Lung (tissue), 17 donors: ENCODE measurements at places on chromosomes 7 and 10. TPM values are rescaled to one million over a fixed set of nuclear protein-coding genes. Genes with fewer than 3 reads are reported as not detected.

GRCh38 chr10:97533888-97534287 is 35.2 kb downstream of the UBTD1 start:
- H3K4me3 ChIP-seq, result no peak overlapping the region
- peaks cover 6% of the 10 kb centered on the region for H3K4me1 ChIP-seq
- no peaks in the 10 kb centered on the region for H3K27me3 ChIP-seq
- no peak for DNase-seq

Gene GDF10
- polyA plus RNA-seq, result 3.0 TPM

DNA sequence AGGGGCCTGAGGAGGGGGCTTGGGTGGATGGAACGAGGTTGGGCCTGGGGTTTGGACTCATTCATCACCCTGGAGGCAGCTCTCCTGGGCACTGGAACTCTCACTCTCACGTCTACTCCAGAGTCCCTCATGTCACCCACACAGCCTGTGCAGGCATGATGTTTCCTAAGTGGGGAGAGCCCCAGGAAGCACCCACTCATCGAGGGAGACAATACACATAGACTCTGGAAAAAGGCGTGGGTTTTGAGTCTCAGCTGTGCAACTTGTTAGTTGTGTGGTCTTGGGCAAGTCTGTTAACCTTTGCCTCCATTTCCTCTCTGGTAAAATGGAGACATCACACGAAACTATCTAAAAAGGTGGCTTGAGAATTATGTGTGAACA is 25.9 kb upstream of the RBM20 start:
- no peak overlapping the region for H3K27ac ChIP-seq
- DNase-seq, result no peak
- H3K36me3 ChIP-seq, result no peaks in the 10 kb centered on the region
- H3K27me3 ChIP-seq, result peaks cover 2% of the 10 kb centered on the region
- H3K4me3 ChIP-seq, result no peak overlapping the region

GRCh38 chr7:28296571-28297483 is 115.5 kb upstream of the CREB5 start:
- no peaks in the 10 kb centered on the region for H3K27me3 ChIP-seq
- peaks cover 4% of the 10 kb centered on the region for H3K4me1 ChIP-seq

GRCh38 chr10:51564896-51565510 is 134.4 kb downstream of the CSTF2T start:
- no peak overlapping the region for H3K4me3 ChIP-seq
- no peak for DNase-seq
- no peaks in the 10 kb centered on the region for H3K36me3 ChIP-seq
- H3K27ac ChIP-seq, result no peak overlapping the region
- no peaks in the 10 kb centered on the region for H3K27me3 ChIP-seq

- H3K4me1 ChIP-seq, result peaks cover 24% of the 10 kb centered on the region
- no peaks in the 10 kb centered on the region for H3K36me3 ChIP-seq
- H3K27ac ChIP-seq, result no peak overlapping the region
- H3K27me3 ChIP-seq, result no peaks in the 10 kb centered on the region
- H3K4me3 ChIP-seq, result no peak overlapping the region
- peak; percentile 62 for DNase-seq
Measured at GRCh38 chr7:36048141-36048901, 104.7 kb upstream of the EEPD1 start.

DNA sequence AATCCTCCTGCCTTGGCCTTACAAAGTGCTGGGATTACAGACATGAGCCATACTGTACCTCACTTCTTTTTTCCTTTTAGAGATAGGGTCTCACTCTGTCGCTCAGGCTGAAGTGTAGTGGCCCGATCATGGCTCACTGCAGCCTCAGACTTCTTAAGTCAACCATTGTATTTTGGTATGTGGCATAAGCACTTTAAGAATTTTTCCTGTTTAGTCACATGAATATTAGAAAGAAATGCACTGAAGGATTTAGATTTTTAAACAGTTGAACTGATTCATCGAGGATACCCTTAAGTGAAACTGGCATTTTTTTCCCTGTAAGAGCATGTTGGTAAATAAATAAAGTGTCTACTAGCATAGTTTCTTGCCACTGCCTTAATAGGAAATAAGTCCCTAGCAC is 319.3 kb upstream of the CACNA2D1 start:
- no peaks in the 10 kb centered on the region for H3K36me3 ChIP-seq
- no peak for DNase-seq
- no peak overlapping the region for H3K4me3 ChIP-seq
- H3K27ac ChIP-seq, result no peak overlapping the region
- H3K4me1 ChIP-seq, result peaks cover 4% of the 10 kb centered on the region

DNA sequence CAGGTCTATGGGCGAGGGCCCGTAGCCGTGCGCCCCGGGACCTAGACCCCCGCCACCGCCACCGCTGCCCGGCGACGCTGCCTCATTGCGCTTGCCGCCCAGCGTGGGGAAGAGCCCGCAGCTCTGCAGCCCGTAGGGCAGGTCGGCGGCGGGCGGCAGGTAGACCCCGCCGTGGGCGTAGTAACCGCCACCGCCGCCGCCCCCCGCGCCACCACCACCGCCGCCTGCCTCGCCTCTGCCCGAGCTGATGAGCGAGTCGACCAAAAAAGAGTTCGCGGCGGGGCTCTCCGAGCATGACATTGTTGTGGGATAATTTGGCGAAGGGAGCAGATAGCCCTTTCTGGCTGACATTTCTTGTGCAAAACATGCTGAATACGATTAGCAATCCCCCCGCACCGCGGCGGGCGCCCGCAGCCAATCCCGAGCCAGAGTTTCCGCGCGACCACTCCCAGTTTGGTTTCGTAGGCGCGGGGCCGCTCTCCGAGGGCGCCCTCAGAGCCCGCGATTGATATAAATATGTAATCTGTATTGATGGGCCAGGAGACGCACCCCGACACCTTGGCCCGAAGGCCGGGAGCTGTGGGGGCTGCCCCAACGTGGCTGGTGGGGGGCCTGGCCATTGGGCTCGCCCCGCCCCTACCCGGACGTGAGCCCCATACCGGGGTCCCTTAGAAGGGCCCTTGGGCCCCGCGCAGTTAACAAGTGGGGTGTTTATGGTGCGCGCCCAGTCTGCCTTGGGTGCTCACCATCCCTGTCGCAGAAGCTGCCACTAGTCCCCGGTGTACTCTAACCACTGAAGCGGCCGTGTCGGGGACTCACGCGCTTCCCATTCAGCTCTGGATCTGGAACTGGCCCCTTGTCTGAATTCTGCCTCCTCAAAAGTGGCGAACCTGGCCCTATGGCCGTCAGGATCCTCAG is at the start of gene HOXA10:
TSS of gene HOXA10 (minus strand) at position 365 of the 918 bp plus-strand sequence. CDS start at position 351, 14 bp downstream.
- peaks cover 29% of the 10 kb centered on the region for H3K27me3 ChIP-seq
- peak within 1 kb of the TSS; percentile 38 for H3K4me3 ChIP-seq
- peaks cover 24% of the 10 kb centered on the region for H3K4me1 ChIP-seq
- DNase-seq, result no peak
- H3K27ac ChIP-seq, result no peak within 1 kb of the TSS
- H3K36me3 ChIP-seq, result no peaks in the 10 kb centered on the region

- peaks cover 38% of the 10 kb centered on the region for H3K4me1 ChIP-seq
- no peak for DNase-seq
- H3K27me3 ChIP-seq, result no peaks in the 10 kb centered on the region
- H3K4me3 ChIP-seq, result no peak overlapping the region
- H3K36me3 ChIP-seq, result peaks cover 6% of the 10 kb centered on the region
- no peak overlapping the region for H3K27ac ChIP-seq
Measured at GRCh38 chr7:36283711-36284130, 105.9 kb upstream of the ANLN start.

Gene IL6
- polyA plus RNA-seq, result 155 TPM

GRCh38 chr10:13831711-13832141 is 245.0 kb downstream of the PRPF18 start:
- peaks cover 23% of the 10 kb centered on the region for H3K4me1 ChIP-seq
- H3K4me3 ChIP-seq, result no peak overlapping the region
- H3K36me3 ChIP-seq, result no peaks in the 10 kb centered on the region
- H3K27me3 ChIP-seq, result no peaks in the 10 kb centered on the region
- peak; percentile 80 for DNase-seq

Gene AGR2
- polyA plus RNA-seq, result 420 TPM

DNA sequence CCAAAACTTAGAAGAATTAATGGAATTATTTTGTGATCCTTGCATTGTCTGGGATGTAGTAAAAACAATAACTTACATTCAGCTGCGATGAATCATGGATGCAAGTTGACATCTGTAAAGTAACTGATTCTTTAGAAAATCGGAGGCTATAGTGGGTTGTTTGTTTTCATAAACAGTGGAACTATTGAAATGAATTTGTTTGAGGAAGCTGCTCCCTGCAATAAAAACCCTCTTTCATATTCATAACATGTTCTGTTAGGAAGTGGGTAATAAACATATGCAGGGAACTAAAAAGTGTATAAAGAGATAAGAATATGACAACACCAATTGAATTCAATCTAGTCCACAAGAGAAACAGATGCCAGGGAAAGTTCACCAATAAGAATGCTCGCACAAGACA is 53.6 kb downstream of the AGMO start:
- DNase-seq, result no peak
- no peaks in the 10 kb centered on the region for H3K27me3 ChIP-seq
- H3K4me1 ChIP-seq, result no peaks in the 10 kb centered on the region
- no peak overlapping the region for H3K4me3 ChIP-seq
- no peaks in the 10 kb centered on the region for H3K36me3 ChIP-seq
- no peak overlapping the region for H3K27ac ChIP-seq

GRCh38 chr10:106830471-106830870 is 334.0 kb downstream of the SORCS1 start:
- no peak overlapping the region for H3K4me3 ChIP-seq
- no peak overlapping the region for H3K27ac ChIP-seq
- H3K27me3 ChIP-seq, result no peaks in the 10 kb centered on the region
- H3K4me1 ChIP-seq, result no peaks in the 10 kb centered on the region
- no peaks in the 10 kb centered on the region for H3K36me3 ChIP-seq

Gene ASAH2
- polyA plus RNA-seq, result 0.08 TPM

DNA sequence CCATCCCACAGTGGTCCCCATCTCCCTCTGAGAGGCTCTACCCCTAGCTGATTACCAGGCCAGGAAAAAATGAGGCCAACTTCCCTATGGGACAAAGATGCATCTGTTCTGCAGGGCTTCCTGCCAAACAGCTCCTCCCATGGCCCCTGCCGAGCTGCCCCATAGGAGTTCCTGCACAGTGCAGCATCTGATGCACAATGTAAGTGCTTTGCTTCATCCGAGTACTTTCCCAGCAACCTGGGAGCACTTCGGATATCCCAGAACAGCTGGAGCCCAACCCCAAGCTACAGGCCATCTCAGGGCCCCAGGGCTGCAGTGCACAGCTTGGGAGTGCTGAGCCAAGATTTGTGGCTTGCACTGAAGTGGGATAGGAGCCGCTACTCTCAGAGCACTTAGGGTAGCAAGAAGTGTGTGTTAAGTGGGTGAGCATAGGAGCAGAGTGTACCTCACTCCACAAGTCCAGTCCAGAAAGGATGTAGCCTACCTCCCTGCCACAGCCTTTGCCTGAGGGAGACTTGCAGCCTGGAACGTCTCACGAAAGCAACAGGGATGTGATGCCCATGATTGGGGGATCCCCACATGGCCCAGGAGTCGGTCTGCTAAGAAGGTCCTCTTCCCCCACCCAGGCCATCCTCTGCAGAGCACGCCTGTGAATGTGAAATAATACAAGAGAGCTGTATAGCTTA is 209.6 kb upstream of the VWC2 start:
- no peaks in the 10 kb centered on the region for H3K27me3 ChIP-seq
- H3K27ac ChIP-seq, result no peak overlapping the region
- no peak for DNase-seq

GRCh38 chr7:111763221-111763801 is 201.0 kb upstream of the IMMP2L start:
- H3K27me3 ChIP-seq, result no peaks in the 10 kb centered on the region
- H3K36me3 ChIP-seq, result peaks cover 15% of the 10 kb centered on the region
- H3K4me3 ChIP-seq, result no peak overlapping the region

DNA sequence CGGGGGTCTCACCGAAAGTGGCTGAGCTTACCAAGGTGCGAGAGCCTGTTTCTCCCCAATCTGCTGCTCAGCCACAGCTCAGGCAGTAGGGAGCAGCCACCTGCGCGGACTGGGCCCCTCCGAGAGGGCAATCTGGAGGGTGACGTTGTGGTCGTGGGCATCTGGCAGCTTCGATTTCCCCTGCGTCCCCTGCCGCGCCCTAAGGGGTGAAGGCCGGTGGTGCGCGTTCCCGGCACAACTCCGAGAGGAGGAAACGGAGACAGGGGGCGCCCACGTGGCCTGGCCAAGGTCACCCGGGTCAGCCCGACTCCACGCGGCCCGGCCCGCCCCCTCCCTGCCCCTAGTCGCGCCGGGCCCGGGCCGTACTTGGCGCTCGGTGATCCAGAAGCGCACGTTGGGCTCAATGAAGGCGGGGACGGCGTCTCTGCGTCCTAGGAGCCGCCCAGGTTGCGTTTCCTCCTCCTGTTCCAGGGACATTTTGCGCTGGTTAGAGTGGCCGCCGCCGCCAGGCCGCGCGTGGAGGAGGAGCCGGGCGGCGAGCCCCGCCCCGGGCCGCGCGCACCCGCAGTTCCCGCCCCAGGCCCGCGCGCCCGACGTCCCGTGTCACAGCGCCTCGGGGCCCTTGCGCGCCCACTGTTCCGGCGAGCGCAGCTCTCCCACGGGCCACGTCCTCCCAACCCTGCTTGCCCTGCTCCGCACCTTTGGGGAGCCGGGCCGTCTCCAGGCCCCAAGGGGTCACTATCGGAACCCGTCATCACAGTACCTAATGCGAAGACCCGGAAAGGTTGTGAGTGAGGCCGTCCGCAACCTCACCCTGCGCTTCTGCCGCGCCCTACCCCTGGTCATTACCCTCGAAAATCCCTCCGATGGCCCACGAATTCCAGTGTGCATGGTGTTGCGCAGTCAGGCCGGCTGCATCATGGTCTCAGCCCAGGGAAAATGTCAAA is at the start of gene SFXN4:
TSS of gene SFXN4 (minus strand) at position 544 of the 947 bp plus-strand sequence. CDS start at position 477, 67 bp downstream.
- H3K27ac ChIP-seq, result peak within 1 kb of the TSS; percentile 82
- H3K36me3 ChIP-seq, result peaks cover 16% of the 10 kb centered on the region
- H3K4me1 ChIP-seq, result no peaks in the 10 kb centered on the region
- peak within 1 kb of the TSS; percentile 84 for H3K4me3 ChIP-seq
- DNase-seq, result peak; percentile 76

GRCh38 chr10:22850541-22850940 is 77.3 kb upstream of the ARMC3 start:
- H3K27ac ChIP-seq, result no peak overlapping the region
- H3K27me3 ChIP-seq, result no peaks in the 10 kb centered on the region
- H3K36me3 ChIP-seq, result no peaks in the 10 kb centered on the region
- no peak for DNase-seq
- H3K4me1 ChIP-seq, result no peaks in the 10 kb centered on the region

Gene MYOZ1
- polyA plus RNA-seq, result 0.70 TPM

DNA sequence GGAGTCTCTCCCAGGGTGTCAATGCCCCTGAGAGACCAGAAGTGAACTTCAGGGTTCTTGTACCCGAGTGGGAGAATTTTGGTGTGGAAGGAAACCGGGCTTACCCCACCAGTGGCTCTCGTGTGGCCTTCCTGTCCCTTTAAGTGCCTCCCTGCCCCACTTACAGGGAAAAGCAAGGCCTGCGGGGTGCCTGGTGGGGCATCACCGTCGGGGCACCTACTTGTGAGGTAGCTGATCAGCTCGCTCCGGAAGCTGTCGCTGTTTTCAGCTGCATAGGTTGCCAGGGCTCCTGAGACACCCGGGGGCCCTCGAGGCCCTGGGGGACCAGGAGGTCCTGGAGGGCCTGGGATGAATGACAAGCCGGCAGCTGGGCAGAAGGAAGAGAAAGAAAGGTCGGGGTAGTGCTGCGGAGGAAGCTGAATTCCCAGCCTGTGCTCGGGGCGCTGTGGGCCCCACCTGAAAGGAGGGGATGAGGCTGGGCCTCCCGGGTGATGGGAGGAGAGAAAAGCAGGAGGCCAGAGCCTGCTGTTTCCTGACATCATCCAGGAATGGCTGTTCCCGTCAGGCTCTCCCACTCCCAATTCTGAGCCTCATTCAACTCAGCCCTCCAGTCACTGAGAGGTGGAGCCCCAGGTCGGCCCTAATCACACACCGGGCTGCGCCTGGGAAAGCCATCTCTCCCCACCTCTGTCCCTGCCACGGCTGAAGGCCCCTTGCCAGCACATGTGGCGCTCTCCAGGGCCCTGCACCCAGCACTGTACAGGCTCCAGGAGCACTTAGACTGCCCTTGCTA is 51.1 kb downstream of the COL17A1 start:
- no peak overlapping the region for H3K27ac ChIP-seq
- no peaks in the 10 kb centered on the region for H3K4me1 ChIP-seq
- no peaks in the 10 kb centered on the region for H3K36me3 ChIP-seq
